AG08396 (cell line): ENCODE measurements at places on chromosomes 13 and 19.

GRCh38 chr19:35911790-35912189 is 3.7 kb upstream of the TYROBP start:
- no peak for DNase-seq

DNA sequence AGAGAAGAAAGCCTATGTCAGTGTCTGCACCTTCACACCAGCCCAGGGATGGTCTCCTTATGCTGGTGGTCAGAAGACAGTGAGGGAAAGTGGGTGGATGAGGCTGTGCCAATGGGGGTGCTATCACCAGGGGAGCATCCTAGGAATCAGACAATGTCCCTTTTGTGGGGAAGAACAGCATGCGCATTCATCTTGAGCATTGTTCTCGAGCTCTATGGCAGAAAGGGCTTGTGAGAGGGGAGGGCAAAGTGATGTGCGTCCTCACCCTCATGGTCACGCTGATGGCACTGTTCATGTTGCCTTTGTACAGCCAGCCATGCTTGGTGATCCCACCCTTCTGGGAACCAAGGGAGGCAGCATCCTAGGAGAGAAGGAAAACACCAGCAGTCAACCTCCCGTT is 56.1 kb downstream of the DOCK9 start:
- no peak for DNase-seq

- no peak for DNase-seq
Measured at GRCh38 chr13:36806102-36806501, 12.9 kb upstream of the RFXAP start.

DNA sequence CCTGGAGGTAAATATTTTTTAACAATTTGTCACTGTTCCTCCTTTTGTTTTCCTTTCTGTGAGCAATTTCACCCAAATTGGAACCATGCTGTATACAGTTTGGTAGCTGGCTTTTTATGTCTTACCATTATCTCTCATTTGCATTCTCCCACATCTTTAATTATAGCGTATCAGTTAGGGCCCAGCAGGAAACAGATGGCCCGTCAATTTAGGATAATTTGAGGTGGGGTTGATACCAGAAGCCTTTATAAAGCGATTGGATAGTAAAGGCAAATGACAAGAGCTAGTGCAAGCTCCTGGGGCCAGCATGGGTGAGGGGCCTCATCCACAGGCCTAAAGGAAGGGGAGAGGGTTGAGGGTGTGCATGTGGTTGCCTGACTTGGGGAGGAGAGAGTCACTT is 3.8 kb upstream of the IFNL4 start:
- no peak for DNase-seq

DNA sequence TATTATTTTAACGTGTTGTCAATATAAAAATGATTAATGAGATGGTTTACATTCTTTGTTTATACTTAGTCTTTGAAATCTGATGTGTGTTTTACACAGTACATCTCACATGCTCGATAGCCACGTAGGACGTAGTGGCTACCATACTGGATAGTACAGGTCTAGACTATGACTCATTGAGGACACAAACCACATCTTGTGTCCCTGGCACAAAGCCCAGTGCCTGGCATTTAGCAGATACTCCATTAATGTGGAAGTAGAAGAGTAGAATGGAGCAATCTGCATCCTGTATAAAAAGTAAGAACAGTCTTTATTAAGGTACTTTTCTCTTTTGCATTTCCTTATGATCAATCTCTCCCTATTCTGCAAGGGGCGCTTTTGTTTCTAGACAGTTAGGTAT is 49.0 kb upstream of the FRY start:
- peak; percentile 60 for DNase-seq

- no peak for DNase-seq
Measured at GRCh38 chr19:56132316-56132822, 8.7 kb upstream of the ZNF444 start.

GRCh38 chr19:12985049-12985776 is 10.1 kb upstream of the NFIX start:
- DNase-seq: no peak

DNA sequence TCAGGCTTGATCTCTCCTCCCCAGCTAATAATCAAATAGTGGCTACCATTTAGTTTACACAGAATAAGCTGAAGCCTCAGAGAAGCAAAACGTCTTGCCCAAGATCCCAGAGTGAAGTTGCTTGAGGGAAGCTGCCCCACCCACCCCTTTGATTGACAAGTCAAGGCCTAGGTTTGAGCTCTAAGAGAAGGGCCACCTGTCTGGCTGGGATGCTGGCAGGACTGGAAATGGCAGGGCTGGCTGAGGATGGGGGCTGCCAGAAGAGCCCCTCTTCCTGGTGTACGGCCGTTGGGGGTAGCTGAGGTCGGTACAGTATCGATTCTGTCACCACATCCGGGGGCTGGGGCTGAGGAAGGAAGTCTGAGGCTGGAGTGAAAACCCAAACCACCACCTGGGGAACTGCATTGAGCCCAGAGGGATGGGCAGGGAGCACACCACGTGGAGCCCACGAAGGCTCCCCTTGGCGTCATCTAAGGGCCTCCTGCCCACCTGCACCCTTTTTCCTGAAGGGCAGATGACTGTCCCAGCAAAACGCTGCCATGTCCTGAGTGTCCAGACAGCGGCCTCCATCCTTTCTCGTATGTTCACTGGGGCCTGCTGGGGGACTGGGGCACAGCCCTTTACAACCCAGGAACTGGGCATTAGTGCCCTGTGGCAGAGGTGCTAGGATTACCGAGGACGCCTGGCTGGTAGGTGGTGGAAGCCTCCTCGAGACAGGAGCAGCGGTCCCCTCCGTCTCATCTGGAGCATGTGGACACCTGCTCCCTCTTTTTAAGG is 1.4 kb upstream of the PRKD2 start:
- no peak for DNase-seq

DNA sequence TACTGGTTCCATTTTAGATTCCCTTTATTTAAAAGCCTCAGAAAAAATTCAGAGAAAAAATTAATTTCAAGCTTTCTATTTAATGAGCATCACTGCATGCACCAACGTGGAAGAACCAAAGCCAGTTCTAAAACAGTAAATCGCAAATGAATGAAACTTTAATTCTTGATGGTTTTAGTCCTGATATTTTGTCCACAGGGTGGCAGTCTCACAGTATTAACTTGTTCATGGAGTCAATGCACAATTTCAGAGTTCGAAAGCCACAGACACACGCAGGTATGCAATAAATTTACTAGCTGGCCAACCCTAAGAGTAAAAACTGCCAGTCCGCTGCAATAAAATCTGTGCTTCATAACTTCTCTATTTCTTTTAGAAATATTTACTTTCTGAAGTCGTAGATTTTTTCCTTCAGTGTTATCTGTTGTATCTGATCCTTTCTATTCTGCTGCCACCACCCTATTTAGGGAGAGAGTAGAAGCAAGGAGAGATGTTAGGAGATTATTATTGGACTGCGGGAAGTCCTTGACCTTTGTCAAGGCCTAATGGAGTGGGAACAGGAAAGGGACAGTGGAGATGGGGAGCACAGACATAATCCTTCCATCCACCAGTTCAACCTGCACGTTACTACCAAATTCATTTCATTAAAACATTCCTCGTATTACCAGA is 7.0 kb upstream of the WBP4 start:
- peak; percentile 21 for DNase-seq

- DNase-seq: no peak
Measured at GRCh38 chr13:94938124-94938523, 225.8 kb upstream of the SOX21 start.

DNA sequence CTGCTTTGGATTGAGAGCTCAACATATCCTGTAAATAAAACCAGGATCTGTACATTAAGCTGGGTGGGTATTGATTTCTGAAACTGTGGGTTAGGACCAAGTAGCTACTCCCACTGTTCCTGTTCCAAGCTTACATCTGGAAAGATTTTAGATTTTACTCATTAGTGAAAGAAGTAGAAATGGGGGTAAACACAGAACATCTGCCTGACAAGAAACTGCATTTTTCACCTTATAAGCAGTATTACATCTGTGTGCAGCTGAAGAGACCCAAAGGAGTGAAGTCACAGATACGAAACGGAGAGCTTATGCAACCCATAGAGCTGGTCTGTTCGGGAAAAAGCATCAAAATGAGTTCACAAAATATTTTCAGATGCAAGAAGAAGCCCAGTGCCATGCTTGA is 235.2 kb downstream of the SLITRK5 start:
- DNase-seq: no peak

DNA sequence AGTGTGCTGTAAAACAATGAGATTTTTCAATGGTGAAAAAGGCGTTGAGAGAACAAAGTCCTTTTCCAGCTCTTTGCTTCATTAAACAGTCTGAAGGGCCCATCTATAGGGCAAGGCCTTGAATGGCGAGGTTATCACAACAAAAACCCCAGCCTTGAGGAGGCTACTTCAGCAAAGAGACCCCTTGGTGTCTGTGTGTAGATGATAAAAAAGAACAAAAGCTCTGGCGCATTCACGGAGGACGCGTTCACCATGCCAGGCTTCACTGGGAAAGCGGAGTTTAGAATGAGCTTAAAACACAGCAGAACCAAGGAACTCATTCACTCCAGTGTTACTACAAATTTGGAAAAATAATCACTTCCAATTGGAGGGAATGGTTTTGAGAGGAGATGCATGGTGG is 530.0 kb upstream of the ARGLU1 start:
- DNase-seq: no peak

DNA sequence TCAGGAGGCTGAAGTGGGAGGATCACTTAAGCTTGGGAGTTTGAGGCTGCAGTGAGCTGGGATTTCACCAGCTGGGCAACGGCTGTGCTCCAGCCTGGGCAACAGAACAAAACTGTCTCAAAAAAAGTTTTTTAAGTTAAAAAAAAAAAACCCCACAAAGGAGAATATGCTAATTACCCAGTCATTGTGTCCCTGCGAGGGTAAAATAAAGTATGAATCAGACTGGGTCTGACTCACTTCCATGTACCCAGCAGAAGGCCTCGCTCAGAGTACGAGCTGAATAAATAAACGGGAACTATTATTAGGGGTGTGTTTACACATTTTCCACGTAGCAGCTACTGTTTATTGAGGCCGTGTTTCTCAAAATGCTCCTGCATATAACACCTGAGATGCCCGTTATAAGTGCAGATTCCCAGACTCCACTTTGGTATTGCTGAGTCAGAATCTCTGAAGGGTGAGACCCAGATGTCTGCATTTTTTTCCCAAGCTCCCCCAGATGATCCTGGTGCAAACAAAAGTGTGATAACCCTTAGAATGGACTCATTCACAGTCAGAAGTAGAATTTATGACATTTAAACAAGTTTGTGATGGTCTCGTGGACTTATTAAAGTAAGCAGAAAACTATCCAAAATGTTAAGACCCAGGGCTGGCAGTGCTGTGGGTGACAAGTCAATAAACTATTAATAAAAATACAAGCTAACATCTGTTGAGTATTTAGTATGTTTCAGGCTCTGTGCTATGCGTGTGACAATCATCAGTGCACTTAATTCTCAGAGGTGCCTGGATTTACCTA is 28.2 kb downstream of the KCNC3 start:
- peak; percentile 71 for DNase-seq

DNA sequence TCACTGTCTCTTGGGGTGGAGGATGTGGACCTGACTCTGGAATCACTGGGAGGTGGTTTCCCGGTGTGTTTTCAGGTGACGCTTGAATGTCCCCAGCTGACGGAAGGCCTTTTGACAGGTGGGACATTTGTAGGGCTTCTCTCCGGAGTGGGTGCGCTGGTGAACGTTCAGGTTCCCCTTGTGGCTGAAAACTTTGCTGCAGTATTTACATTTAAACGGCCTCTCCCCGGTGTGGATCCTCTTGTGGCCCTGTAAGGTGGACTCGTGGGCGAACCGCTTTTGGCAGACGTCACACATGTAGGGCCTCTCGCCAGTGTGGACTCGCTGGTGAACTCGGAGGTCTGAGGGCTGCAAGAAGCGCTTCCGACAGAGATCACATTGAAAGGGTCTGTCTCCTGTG is 7.8 kb downstream of the ZSCAN5B start:
- DNase-seq: no peak

DNA sequence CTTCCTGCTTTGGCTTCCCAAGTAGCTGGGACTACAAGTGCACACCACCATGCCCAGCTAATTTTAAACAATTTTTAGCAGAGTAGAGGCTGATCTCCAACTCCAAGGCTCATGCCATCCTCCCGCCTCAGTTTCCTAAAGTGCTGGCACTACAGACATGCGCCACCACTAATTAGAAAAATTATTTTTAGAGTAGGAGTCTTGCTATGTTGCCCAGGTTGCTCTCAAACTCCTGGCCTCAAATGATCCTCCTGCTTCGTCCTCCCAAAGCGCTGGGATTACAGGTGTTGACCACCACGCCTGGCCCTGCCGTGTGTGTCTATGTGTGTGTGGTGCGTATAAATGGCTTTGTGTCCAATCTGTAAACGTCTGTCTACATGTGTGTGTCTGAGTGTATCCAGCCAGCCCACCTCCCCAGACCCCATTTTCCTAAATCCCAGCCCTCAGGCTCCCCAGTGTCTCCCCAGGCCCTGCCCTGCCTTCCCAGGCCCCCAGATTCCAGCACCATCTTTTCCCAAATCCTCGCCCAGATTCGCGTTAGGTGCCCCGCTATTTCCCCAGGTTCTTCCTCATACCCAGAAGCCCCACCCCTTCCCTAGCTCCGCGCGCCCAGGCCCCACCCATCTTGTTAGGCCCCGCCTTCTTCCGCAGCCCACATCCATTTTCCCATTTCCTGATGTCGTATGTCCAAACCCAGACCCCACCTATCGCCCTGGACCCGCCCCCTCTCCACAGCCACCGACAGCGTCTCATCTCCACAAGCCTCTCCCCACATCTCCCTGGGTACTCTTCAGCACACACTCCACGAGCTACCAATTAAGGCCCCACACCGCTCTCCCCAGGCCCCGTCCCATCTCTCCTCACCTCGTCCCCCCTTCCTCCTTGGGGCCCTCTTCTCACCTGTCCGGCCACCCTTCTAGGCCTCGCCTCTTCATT is 24.9 kb downstream of the SLC8A2 start:
- DNase-seq: no peak

DNA sequence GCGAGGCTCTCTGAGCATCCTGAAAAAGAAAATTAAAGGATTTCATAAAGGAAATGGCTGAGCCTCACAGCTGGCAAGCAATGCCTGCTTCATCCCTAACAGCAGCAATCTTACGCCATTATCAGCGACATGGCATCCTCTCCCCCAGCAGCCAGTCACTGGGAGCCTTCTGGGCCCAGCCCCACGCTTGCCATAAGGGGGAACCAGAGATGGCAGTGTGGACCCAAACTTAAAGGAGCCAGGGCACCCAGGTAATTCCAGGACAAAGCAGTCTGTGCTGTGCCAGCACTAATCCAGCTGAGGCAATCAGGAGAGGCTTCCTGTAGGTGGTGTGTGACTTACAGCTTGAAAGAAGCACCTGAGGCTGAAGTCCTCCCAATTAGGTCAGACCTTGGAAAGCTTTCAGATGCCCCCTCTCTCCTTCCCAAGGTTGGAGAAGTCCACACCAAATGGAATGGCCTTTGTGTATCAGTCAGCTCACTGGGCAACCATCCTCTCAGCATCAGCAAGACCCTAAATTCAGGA is 10.3 kb downstream of the VSTM2B start:
- no peak for DNase-seq

DNA sequence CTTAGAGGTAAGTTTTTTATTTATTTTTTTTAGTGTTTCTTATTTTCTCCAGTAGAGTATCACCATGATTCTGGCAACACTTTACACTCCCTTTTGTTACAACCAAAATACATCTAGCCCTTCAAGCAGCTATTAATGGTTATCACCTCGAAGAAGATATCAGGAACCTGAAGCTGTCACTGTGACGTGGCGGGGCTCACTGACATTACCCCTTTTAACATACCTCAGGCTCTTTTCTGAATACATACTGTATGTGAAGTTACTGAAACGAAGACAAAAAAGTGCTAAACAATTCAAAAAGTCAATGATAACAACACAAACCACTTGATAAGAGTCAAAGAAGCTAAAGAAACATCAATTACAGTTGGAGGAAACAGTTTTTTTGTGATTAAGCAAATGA is 1218.7 kb downstream of the EFNB2 start:
- no peak for DNase-seq
